GM13976 (cell line): ENCODE measurements at places on chromosomes 16 and 17.

GRCh38 chr17:42428141-42428944, 5.3 kb upstream of the CAVIN1 start:
- DNase-seq = no peak

DNA sequence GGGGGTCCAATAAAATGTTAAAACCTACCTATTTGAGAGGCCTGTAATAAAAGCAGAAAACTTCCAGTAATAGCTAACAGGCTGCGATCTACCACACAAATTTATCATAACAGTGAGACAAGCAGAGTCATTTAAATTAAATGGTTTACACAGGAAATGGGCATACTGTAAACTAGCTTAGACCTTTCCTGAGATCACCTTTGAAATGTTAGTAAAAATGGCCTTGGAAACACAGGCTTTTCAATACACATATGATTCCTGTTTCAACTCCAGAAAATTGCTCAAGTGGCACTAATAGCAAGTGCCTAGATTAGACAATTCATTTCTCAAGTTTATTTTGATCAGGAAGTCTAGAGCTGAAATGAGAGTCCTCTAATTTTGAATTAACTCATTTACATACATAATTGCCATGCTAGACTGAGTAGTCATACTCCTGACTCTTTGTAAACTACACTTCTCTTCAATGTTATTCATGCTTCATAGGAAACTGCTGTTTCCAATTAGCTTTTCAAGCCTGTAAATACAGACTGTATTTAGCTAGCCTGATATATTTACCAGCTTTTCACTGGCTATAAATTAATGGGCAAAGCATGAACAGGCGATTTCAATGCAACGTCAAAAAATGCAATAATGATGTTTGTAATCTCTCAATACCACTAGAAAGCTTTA, 43.3 kb downstream of the PARN start:
- DNase-seq = no peak

GRCh38 chr17:7435676-7436555, 681 bp downstream of the TMEM102 start:
- DNase-seq = peak; percentile 66

- DNase-seq = no peak
Observed at GRCh38 chr16:8096211-8096610, 494.1 kb downstream of the TMEM114 start.

- DNase-seq = peak; percentile 61
Observed at GRCh38 chr17:80101946-80102663, 724 bp downstream of the GAA start.

DNA sequence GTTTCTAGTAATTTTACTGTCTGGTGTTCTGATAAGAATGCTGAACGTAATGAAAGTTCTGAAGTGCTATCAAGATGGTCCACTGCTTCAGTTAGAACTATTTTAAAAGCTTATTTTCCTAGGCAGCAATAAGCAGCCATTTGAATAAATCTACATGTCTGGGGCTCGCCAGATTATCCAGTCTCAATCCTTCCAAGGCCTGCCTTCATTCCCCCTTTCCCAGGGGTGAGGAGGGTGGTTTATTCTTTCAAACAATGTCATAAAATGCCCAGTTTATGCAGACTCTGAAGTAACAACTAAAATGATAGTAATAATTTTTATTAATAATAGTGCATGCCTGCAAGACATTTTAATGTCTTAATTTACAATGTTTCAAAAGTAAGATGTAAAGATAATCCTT, 2.4 kb downstream of the CDH11 start:
- DNase-seq = no peak

GRCh38 chr17:78933959-78934568, 8.9 kb upstream of the TIMP2 start:
- DNase-seq = no peak

GRCh38 chr17:55783684-55784245, 32.9 kb downstream of the PCTP start:
- DNase-seq = no peak

- no peak for DNase-seq
Observed at GRCh38 chr16:4684763-4685162, 8.6 kb upstream of the NUDT16L1 start.

DNA sequence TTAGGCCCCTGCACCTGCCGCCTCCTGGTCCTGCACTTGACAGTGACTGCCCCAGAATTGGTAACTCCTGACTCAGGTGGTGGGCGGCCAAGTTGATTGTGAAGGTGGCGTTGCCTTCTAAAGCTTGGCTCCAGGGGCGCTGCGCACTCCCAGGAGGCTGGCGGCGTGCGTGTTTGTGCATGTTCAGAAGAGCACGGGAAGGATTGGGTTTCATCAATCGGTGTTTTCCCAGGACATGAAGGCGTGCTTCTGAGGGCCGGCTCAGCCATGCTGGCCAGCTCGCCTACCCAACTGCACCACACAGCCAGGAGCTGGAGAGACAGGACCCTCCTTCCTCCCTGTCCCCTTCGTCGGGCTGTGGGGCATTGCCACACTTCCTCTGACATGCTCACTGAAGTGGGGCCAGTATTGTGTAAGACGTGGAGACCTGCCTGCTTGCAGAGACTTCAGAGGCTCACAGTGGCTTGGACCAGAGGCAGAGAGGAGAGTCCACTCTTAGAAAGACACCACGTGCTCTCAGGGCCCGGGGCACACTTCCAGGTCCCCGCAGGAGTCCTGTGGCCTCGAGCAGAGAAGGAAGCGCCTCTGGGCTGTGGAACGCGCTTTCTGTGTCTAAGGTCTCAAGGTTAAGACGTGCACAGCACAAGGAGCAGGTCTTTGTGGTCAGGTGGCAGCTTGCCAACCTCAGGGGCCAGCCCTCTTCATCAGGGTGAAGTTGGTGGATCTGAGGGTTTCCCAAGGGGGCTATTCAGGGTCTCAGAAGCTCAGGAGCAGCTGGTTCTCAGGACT, 2.8 kb downstream of the RAB40C start:
- DNase-seq = no peak

GRCh38 chr16:27470567-27471431, 68.8 kb downstream of the IL21R start:
- no peak for DNase-seq

GRCh38 chr16:28237754-28238357, 26.1 kb upstream of the XPO6 start:
- DNase-seq = no peak

DNA sequence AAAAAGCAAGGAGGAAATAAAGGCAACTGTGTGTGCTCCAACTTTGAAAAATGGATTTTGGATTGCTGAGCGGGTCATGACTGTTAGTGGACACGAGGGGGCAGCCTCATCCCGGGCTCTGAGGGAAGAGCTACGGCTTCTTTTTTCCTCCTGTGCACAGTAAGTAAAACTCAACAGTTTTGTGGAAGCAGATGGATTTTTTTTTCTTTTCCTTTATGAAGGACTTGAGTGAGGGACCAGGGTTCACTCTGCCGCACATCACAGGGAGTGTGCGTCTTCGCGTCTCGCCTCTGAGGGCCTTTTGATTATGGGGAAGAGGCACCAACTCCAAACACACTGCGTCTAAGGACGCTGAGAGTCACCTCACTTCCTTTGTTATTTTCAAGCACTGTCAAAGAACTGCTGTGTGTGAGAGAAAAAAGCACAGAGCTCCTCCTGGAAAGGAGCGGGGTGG, 80.3 kb upstream of the GOT2 start:
- peak; percentile 71 for DNase-seq

GRCh38 chr17:13646411-13646810, 44.7 kb upstream of the HS3ST3A1 start:
- DNase-seq = no peak
